ENCODE measurements at places on chromosomes 6 and 20.

DNA sequence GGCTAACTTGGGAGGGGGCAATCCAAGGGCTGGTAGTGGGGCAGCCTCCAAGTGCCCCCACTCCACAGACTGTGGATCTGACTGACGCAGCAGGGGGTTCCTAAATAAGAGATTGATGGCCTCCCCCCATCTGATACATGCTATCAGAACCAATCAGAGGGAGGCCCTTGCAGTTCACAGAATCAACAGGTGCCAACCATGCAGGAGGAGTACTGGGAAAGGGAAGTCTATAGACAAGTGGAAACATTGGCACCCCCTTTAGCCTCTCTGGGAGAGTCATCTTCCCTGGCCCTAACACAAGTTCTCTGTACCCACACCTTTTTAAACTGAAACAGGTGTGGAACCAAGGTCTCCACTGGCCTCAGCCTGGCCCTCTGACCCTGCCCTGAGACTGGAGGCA lies 145.8 kb downstream of the OR2B2 start:
- DNase-seq = no peak

GRCh38 chr20:25258828-25259227 lies 10.9 kb downstream of the PYGB start:
- DNase-seq = no peak

DNA sequence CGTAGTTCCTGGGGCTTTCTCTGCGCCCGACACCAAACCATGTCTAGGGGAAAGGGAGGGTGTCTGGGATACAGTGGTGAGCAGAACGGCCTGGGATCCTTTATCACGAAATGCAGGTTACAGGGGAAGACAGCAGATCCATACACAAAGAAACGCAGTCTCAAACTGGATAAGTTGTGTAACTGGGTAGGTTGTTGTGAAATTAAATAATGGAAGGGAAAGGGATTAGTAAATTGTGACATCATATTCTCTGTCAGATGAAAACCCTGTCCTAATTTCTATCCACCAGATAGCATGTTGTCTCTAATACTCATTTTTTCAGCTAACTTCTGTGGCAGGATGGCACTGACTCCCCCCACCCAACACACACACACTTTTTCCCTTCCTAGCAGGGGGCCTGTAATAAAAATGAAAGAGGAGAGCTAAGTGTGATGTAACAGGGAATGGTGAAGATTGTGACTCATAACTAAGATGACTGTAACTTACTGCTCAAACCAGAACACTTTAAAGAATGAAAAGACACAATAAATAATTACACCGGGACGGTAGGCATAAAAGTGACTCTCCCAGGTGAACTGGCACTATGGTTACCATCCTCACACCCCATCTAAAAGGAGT lies 769 bp upstream of the TRPC4AP start:
- DNase-seq = no peak

DNA sequence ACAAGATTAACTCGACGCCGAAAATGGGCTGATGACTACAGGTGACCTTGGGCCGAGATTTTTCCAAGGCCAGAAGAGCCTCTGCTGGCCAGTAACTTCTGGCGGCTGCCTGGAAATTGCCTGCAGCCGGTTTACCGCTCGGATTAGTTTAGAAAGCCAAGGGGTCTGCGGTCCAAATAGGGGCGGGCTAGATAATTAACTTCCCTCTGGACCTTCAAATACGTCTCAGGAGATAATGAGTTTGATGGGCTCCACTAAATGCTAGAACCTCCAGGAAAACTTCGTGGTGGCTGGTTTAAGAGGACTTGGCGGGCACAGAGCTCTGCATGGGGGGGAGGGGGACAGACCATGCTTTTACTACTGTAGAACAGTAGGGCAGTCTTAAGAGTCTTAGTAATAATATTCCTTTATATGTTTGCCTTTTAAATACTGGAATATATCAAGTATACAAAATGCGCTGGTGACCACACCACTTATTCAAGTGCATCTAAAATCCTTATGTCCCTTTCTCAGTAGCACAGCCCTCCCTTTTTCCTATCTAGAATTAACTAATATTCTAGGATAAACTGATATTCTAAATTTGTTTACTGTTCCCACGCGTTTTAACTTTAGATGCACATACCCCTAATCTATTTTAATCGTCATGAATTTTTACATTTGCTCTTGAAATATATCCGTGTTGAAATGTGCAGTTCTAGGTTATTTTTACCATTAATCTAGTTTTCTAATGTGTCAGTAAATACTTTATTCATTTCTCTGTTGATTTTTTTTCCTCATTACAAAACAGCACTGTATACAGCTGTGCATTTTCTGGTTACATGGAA lies 107.5 kb upstream of the PRSS16 start:
- no peak for DNase-seq

- DNase-seq = no peak
Observed at GRCh38 chr6:46044881-46045617, 29.4 kb upstream of the CLIC5 start.

DNA sequence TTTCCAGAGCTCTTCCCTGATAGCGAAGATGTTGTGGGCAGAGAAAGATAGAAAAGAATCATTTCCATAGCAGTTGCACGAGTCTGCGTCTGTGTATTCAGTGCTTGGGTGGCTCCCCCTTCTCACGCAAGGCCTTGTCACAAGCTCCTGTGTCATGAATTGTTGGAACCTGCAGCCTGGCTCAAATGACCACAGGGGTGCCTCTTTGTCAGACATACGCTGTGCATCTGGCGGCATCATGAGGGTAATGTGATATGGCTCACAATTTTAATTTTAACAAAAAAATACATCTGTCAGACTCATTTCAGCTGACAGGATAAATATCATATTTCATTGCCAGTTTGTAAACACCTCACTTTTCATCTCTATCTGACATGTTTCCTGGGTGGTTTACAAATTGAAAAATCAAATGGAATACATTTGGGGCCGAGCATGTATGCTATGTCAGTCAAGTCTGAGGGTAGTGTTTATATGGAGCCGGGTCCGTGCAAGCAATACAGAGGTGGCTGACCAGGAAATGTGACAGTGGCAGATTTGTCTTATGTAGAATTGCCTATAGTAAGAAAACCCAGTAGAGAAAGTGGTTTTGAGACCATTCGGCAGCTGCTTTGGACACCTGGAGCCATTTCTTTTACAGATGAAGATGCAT lies 90.9 kb downstream of the CAP2 start:
- no peak for DNase-seq

DNA sequence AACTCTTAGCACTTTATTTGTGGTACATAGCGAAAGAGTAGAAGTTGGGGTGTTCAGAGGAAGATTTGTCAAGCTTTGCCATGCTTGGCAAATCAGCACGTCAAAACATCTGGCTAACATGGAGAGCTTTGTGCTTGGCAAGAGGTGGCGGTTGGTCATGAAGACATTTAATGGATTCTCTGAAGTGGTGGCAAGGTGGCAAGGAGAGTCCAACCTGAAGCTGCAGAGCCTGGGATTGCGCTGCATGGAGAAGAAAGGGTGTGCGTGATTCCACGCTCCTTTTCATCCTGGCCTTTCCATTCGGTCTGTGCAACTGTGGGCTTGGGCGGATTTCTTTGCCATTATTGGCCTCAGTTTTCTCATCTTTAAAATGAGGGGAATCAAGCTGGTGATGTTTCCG lies 3.1 kb downstream of the PYGB start:
- DNase-seq = no peak

DNA sequence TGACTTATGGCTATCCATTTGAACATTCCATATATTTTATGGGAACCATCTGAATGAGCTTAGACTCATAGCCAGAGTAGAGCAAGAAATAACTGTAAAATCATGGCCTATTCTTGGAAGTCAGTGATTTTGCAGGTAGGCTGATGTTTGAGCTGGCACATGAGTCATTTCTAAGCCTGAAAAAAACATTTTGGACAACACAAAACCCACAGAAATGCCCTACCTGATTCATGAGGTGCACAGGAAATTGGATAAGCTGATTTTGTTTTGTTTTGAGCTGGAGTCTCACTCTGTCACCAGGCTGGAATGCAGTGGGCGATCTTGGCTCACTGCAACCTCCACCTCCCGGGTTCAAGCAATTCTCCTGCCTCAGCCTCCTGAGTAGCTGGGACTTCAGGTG lies 443.0 kb downstream of the PKHD1 start:
- DNase-seq = no peak

DNA sequence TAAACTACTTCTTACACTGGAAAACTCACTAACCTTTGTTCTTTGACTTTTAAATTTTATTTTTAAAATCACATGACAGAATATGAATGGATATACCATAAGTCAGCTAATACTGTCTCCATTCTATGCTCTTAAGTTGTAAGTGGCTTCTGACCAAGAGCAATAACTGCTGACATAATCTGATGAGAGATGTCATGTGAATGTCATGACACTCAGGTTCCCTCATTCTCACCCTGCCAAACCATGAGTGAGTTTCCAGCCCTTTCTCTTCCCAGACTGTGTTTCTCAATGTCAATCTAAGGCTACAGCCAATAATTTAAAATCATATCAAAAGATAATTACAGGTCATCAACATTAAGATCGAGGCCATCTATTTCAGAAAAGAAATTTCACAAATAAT lies 39.7 kb downstream of the KIF16B start:
- DNase-seq = no peak

GRCh38 chr6:102493485-102493884 lies 1100.0 kb downstream of the GRIK2 start:
- DNase-seq = no peak

DNA sequence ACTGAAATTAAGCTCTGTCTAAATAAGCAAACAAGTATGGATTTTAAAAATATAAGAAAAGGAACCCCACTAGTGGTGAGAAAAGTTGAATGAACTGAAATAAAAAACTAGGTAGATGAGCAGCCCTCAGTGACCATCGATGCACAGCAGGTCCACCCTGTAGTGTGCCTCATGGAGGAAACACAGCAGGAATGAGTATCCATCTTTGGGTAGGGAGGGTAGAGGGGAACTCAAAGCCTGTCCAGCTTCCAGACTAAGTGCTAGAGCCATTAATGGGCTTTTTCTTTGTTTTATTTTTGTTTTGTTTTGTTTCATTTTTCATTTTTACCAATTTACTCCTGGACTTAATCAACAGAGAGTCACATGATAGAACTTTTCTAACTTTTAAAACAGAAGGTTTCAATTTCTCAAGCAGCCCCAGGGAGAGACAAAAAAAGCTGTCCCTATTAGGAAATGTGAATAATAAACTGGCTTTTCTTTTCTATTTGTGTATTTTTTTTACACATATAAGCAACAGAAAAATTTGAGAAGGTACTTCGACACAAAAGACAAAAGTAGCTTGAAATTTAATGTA lies 700.6 kb downstream of the HACE1 start:
- DNase-seq = no peak

DNA sequence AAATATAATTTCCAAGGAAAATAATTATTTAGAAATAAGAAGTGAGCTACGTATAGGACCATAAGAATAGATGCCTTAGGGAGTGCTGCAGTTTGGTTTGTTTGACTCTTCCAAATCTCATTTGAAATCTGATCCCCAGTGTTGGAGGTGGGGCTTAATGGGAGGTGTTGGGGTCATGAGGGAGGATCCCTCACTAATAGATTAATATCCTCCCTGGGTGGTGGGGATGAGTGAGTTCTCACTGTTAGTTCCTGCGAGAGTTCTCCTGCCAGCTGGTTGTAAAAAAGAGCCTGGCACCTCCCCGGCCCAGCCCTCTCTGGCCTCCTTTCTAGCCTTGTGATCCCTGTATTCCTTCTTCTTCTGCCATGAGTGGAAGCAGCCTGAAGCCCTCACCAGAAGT lies 69.3 kb downstream of the RCAN2 start:
- no peak for DNase-seq

DNA sequence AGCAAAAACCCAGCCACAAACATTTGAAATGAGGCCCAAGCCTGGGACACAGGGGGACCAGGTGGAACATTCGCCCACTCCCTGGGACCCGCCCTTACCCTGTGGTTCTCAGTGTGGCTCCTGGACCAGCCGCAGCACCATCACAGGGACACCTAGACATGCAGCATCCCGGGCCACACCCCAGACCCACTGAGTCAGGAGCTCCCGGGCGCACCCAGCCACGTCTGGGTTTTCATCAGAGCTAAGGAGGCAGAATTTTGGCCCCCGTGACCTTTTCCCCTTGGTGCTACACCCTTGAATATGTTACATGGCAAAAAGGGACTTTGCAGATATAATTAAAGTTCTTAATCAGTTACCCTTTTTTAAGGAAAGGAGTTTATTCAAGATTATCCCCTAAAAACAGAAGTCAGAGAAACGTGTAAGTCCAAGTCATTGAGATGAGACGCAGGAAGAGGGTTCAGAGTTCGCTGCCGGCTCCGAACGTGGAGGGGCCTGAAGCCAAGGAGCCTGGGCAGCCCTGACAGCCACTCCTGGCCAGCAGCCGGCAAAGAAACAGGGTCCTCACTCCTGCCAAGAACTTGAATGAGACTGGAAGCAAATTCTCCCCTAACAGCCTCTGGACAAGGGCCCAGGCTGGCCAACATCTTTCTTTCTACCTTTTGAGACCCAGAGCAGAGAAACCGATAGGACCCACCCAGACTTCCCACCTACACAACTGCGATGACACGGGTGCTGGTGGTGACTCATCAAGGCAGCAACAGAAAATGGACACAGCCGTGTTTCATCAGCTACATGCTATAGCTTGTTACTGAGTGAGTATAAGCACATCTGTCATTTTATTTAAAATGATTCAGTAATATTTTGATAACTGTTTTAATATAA lies 25.3 kb downstream of the BFSP1 start:
- DNase-seq = peak; percentile 12

- DNase-seq = no peak
Observed at GRCh38 chr6:112802144-112802543, 455.0 kb downstream of the RFPL4B start.

DNA sequence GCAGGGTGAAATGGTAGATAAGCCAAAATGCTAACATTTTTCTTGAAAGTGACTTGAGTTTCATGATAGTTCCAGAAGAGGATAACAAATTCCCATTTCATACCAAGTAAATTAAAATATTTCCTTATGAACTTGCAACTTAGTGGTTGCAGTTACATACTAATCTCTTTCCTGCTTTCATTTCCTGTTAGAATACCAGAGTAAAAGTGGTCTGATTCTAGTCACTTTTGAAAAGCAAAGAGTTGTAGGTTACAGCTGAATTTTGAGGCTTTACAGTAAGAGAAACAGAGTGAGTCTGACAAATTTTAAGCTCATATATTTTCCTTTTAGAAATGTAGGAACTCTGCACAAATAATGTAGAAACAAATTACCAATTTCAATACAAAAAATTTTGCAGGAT lies 117.4 kb downstream of the ZFAND3 start:
- no peak for DNase-seq

DNA sequence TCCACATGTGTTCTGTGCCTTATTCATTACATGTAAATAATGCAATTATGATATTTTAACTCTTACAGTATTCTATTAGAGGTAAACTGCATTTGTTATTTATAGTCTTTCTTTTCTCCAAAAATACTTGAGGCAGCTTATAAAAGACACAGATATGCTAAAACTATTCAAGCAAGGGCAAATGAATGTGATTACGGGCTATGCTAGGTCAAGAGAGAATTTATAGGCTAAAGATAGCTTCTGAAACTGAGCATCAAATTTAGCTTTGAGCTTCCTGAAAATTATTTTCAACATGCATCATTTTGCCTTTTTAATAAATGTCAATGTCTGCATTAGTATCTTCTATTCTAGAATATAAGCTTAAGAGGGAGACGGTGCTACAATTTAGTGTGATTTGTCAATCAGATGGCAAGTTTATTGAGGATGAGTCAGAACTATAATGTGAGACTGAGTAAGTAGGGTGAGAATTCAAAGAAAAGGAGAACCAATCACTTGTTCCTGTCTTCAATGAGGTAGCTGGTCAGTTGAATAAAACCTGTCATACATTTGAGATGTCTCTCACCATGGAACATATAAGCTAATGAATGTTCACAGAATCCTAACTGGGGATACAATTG lies 669.4 kb upstream of the CITED2 start:
- DNase-seq = no peak
